ENCODE measurements at places on chromosomes 2 and 18. TPM values are rescaled to one million over a fixed set of nuclear protein-coding genes. Genes with fewer than 3 reads are reported as not detected.

The CAPN14 gene
- total RNA-seq, result 0.10 TPM

- H3K4me1 ChIP-seq, result peaks cover 3% of the 10 kb centered on the region
- no peak for DNase-seq
- no peak overlapping the region for H3K4me3 ChIP-seq
- no peaks in the 10 kb centered on the region for H3K36me3 ChIP-seq
Observed at GRCh38 chr2:66443979-66444861, 9.3 kb downstream of the MEIS1 start.

- no peaks in the 10 kb centered on the region for H3K27me3 ChIP-seq
- DNase-seq, result no peak
- H3K36me3 ChIP-seq, result peaks cover 9% of the 10 kb centered on the region
- peaks cover 8% of the 10 kb centered on the region for H3K4me1 ChIP-seq
- H3K27ac ChIP-seq, result no peak overlapping the region
- H3K4me3 ChIP-seq, result no peak overlapping the region
Observed at GRCh38 chr2:48284621-48285212, 245.2 kb upstream of the STON1 start.

DNA sequence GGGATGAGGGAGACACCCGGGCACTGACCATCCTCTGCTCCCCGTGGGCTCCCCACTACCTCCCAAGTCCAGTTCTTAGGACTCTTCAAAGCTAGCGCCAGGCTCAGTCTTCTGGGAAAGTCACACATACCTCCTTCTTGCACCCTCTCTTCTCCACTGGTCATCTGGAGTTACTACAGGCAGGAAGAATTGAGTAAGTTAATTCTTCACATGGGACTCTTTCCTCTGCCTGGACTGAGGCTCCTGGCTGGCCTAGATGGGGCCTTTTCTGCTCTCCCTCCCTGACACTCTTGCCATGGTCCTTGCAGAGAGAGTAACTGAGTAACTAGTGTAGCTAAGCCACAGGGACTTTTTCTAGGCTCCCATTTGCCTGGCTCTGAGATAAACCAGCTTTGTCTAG is 96.5 kb upstream of the CELF4 start:
- H3K27me3 ChIP-seq, result no peaks in the 10 kb centered on the region
- no peak overlapping the region for H3K27ac ChIP-seq
- no peaks in the 10 kb centered on the region for H3K4me1 ChIP-seq
- no peak overlapping the region for H3K4me3 ChIP-seq
- H3K36me3 ChIP-seq, result no peaks in the 10 kb centered on the region

Data from activated CD4-positive, alpha-beta T cell treated with anti-CD3 and anti-CD28 coated beads, Interleukin-2, amount 10 ng/mL, durations not matched to agents 7 days and 5 days (primary cell).